Activated T-helper 17 cell treated with anti-CD3 and anti-CD28 coated beads, Interleukin-2, amount 50 U/mL, for 72 hours (primary cell): ENCODE measurements at places on chromosomes 3 and 15.
A peak's percentile ranks its signal among the peaks of the same experiment; 100 is the strongest.

DNA sequence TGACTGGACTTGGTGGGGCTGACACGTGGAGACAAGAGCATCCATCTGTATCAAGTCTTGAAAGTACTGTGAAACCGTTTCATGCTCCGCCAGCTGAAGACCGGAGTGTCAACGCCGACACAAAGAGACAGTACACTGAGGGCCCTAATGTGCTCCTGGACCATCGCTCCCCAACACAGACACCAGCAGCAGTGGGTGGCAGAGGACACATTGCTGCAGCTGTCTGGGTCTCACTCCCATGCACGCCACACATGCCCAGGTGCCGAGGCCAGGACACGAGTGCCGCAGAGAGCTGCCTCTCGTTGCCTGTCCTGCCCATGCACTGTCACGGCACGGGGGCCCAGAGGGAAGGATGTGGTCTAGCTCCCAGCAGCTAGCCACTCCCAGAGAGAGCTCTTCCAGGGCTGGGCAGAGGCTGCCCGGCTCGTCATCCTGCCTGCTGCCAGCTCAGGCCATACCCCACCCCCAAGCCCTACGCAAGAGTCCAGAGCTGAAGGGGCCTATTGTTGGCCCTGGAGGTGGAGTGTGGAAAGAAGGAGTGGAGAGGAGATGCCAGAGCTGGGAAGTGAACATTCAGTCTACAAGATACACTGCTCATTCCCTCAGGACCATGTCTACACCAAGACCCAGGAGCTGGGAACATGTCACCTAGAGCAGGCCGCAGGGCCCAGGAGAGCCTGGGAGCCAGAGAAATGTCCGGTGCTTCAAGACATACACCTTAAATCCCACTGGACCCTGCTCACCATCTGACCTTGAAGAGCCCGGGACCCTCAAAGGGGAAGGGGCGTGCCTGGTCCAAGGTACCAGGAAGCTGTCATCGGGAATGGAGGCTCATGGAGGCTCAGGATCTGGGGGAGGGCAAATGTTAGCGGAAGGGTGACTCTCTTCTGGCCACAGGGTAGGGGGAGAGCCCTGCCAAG lies 7.7 kb downstream of the TNK2 start:
- ATAC-seq, result peak; percentile 73

DNA sequence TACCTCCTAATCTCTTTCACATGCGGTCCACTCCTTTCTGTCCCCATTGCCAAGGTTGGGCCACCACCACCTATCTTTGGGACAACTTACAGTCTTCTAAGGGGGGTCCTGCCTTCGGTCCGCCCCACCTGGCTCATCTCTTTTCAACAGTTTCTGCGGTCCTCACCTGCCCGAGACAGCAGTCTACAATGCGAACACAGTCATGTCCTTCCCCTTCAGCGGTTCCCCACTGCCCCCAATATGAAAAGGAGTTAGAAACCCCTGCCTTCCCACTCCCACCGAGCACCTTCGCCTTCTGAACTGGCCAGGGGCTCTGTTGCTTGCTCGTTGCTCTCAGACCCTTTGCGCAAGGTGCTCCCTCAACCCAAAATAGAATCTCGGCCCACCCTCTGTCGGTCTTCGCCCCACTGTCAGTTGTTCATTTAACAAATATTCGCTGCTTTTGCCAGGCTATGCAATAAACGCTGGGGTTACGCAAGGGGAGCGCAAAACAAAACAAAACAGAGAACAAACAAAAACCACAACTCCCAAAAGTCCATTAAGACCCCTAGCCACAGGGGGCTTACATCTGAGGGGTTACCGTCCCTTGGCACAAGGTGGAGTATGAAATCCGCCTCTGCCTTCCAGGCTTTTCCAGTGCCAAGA lies 611 bp upstream of the FANCI start:
- no peak for ATAC-seq

DNA sequence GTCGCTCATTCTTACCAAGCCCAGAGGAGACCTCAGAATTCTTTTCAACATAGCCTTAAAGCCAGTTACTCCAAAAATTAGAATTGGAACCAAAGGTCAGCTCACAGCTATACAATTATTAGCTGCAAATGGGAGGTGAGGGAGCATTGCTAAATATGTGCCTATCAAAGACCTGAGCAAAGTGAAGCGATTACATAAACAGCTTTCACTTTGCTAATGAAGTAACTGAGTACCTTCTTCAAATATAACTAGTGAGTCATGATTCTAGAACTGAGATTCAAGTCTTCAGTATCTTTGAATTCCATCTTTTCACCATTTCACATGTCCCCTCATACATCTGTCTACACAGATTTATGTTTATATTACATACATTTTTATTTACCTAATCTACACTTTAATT lies 122.6 kb downstream of the P2RY1 start:
- no peak for ATAC-seq

DNA sequence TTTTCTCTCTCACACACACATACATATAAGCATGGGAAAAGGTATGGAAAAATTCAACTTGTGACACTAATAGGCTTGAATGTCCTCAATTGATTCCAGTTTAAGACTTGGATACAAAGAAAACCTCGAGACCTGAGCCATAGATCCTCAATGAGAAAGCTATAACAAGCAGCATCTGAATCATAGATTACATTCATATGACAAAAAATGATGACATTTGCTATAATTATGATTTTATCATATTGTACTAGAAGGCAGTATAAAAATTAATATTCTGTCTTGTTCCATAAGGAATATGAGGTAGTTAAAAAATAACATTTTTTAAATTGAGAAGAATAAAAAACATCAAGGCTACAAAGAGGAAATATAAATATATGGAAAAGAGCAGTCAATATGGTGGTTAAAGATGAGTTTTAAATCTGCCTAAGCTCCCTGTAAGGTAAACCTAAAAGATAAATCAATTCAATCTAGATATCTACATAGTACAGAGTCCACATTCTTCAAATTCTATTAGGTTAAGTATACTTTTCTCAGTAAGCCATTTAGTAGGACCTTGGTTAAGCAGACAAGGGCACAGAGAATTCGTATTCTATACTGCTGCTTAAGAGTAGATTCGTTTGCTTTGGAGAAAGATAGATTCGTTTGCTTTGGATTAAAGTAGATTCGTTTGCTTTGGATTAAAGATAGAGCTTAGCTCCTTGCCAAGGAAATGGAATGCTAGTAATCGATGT lies 175.7 kb downstream of the STAG1 start:
- no peak for ATAC-seq

GRCh38 chr3:181796641-181797040 lies 84.9 kb downstream of the SOX2 start:
- ATAC-seq, result no peak

DNA sequence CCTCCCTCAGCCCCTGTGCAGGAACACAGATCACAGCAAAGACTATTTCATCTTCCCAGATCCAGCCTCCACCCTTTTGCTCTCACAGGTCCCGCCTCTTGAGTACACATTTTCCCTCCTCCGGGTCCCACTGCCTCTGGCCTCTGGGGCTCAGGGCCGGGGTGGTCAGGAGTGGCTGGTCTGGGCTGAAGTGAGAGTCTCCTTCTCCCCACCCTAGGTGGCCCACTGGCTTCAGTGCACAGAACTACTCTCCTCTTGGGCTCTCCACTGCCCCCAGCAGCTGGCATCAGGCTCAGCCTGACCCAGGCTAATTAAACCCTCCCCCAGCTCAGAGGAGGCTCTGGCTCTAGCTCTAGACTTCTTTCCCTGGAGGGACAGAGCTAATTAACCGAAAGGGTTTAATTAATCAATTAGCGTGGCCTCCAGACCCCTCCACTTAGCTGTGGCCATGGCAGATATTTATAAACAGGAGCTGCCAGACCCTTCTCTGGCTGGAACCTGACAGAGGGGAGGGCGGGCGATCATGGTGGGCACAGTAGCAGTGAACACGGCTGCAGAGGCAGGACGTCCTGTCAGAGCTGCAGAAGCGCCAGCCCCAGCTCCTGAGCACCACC lies 15.1 kb downstream of the DUSP7 start:
- no peak for ATAC-seq

DNA sequence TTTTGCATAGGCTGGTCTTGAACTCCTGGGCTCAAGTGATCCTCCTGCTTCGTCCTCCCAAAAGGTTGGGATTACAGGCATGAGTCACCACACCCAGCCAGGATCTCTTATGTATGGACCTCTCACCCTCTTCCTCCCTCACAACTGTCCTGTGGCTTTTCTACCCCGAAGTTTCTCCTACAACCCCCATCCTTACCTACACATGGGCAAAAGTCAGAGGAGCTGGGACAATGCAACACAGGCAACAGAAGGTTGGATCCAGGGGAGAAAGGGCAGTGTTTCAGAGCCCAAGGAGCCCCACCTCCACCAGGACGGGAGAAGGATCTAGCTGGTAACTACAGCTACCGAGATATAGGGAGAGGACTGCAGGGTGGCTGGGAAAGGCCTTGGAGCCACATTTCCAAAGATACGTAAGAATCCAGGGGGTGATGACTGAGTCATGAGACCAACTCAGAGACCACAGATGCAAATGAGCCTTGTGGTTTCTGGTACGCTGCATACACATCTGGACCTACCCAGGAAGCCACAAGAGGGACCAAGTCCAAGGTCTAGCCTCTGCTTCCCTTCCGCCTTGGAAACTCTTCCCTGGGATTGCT lies 13.6 kb downstream of the IGDCC4 start:
- ATAC-seq, result peak; percentile 73

- ATAC-seq, result no peak
These were observed 72.8 kb upstream of the ITGA11 start for GRCh38 chr15:68504681-68505170.

GRCh38 chr15:62515696-62516395 lies 350.8 kb upstream of the C2CD4B start:
- no peak for ATAC-seq

DNA sequence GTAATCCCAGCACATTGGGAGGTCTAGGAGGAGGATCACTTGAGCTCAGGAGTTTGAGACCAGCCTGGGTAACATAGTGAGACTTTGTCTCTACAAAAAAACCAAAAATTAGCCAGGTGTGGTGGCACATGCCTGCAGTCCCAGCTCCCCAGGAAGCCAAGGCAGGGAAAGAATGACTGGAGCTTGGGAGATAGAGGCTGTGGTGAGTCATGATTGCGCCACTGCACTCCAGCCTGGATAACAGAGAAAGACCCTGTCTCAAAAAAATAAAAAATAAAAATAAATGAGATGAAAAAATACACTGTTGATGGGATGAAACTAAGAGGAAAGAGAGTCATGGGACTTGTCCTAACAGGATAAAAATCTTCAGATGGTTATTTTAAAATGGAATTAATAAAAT lies 137.6 kb downstream of the IMPG2 start:
- no peak for ATAC-seq

- ATAC-seq, result no peak
These were observed 5.0 kb downstream of the C2CD4A start for GRCh38 chr15:62071711-62072308.

DNA sequence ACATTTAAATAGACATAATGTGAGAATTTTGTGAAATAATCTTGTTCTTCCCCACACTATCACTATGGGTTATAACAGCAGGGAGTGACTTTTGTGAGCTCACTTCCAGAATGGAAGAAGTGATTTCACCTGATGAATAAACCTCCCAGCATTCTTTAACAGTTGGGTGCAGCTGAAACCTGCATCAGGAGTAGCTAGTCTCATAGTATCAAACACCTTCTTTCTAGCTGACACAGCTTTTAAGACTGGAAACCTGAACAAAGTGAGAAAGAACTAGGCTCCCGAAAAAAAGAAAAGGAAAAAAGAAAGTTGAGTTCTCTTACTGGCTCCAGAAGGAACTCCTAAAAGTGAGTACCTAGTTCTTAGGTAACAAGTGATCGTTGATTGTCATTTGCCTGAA lies 61.1 kb upstream of the UNC13C start:
- no peak for ATAC-seq

DNA sequence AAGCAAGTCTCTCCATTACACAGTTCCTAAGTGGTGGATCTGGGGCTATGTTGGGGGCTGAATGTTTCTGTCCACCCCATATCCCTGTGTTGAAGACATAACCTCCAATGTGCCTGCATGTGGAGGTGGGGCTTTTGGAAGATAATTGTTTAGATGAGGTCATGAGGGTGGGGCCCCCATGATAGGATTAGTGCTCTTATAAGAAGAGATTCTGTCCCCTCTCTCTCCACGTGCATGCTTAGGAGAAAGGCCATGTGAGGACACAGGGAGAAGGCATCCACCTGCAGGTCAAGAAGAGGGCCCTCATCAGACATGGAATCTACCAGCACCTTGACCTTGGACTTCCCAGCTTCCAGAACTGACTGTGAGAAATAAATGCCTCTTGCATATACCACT lies 231.0 kb upstream of the CHRNA7 start:
- no peak for ATAC-seq

- ATAC-seq, result no peak
These were observed 5.8 kb upstream of the PLD1 start for GRCh38 chr3:171815973-171816595.

DNA sequence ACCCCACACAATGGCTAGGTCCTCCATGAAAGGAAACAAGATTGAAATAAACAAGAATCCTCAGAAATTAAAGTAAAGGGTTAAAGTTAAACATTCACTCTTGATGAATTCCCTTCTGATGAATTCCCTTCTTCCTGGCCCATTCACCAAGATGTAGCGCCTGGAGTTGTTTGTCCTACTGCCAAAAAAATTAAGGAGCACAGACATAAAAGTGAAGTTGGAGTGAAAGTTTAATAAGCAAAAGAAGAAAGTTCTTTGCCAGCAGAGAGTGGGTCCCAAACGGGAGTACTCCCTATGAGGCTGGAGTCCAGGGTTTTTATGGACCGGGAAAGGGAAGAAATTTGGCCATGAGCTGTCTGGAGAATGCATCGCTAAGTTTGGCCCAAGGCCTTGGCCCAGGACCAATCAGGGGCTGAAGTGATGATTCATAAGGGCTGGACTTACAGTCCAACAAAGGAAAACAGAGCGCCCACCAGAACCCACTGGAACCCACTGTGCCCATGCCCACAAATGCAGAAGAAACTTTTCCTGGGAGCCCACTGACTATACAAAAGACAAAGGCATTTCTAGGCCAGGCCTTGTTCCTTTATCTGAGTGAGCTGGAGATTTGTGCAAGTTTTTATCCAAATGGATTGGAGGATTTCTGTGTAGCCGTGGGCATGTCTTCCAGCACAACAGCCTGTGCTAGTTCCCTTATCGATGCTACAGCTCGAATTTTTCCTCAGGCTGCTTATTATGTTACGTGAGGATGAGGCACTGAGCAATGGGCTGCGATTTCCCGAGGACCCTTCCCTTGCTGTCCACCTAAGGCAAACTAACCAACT lies 1561.6 kb downstream of the OTOL1 start:
- no peak for ATAC-seq

DNA sequence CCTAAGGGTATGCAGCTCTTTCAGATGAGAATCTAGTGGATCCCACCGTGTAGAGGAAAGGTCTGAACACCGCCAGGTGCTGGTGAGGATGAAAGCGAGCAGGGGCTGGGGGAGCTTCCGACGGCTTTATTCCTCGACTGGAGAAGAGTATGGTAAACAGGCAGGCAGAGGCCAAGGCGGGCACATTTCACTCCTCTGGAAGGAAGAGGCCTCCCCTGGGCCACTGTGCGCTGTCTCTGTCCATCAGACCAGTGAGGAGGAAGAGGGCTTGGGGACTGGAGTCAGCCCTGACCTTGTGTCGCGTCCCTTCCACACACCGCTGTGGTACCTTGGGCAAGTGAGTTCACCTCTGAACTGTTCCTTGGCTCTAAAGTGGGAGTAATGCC lies 4.2 kb downstream of the GHRL start:
- ATAC-seq, result no peak
